ENCODE measurements at places on chromosomes 7 and 10.
A peak's percentile ranks its signal among the peaks of the same experiment; 100 is the strongest.

- DNase-seq, result peak; percentile 48
These were observed 143.1 kb downstream of the CHN2 start for GRCh38 chr7:29337546-29338116.

DNA sequence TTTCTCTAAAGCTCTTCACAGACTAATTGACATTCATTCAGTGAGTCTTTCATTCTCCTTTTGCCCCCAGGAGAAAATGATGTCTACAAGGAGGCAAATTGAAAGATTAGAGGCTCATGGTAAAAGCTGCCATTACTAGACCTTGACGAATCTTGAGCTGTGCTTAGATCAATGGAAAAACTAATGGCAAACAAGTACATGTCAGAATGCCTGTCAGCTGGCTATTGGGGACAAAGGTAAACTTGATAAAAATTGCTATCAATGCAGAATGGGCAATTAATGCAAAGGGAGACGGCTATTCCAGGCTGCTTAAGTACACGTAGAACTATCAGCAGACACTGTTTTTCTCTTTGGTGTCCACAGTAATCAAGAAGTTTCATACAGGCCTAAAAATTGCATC is 3.3 kb downstream of the ASAH2 start:
- DNase-seq, result no peak

- DNase-seq, result no peak
These were observed 535.0 kb downstream of the TNS3 start for GRCh38 chr7:47046949-47047348.

DNA sequence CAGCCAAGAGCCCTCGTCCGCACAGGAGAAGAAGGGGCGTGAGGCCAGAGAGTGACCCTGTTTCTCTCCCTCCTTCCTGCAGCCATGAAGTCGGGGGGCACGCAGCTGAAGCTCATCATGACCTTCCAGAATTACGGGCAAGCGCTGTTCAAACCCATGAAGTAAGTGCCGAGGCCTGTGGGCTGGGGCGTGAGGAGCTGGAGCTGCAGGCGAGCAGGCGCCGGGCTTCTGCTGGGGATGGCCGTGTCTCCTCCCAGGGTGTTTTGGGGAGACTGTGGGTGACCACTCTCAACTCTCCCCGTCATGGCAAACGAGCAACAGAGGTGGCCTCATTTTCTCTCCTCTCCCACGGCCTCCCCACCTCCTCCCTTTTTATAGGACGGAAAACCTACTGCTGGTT is 16.4 kb downstream of the FAM20C start:
- no peak for DNase-seq

DNA sequence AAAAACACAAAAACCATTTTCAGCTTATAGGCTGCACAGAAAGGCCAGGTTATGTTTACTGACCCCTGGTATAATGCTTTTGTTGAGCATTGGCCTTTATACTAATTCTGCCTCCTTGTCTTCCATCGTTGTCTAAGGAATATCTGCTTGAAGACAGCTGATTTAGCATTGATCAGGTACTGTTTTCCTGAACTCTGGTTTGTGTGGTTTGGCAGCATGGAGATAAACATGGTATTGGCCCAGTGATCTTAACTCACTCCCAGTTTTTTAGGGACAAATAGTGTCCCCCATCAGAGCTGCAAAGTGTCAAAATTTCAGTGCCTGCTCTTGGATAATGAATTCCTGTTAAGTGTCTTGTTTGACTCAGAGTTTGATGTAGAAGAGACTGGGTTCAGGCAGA is 100.8 kb downstream of the SND1 start:
- DNase-seq, result no peak

DNA sequence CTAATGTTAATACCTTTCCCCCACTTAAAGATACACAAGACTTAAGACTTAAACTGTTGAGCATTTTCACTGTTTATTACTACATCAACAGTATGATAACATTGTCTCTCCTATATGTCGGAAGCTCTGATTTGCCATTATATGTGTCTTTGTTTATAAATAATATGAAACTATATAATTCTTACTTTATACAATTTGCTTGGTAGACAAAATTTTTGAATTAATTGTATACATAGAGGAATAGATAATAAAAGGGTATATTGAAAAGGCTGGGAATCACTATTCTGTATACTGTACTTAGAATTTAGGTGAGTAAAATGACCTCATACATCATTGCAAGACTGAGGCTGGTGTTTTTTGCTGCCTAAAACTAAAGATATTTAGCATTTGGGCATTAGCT is 82.1 kb upstream of the HDAC9 start:
- no peak for DNase-seq

- no peak for DNase-seq
These were observed 128.7 kb downstream of the KBTBD2 start for GRCh38 chr7:32762925-32763293.

- no peak for DNase-seq
These were observed 21.7 kb downstream of the LARP4B start for GRCh38 chr10:909831-910230.

- DNase-seq, result no peak
These were observed 9.0 kb downstream of the EIF4H start for GRCh38 chr7:74183142-74183541.
